ENCODE measurements at places on chromosomes 11 and 22.
A peak's percentile ranks its signal among the peaks of the same experiment; 100 is the strongest.

GRCh38 chr11:65922565-65922964, 3.3 kb downstream of the DRAP1 start:
- no peak for DNase-seq

- no peak for DNase-seq
Observed at GRCh38 chr22:32567544-32567943, 92.9 kb downstream of the FBXO7 start.

GRCh38 chr11:80929031-80929805, 1488.4 kb upstream of the TENM4 start:
- DNase-seq: no peak

DNA sequence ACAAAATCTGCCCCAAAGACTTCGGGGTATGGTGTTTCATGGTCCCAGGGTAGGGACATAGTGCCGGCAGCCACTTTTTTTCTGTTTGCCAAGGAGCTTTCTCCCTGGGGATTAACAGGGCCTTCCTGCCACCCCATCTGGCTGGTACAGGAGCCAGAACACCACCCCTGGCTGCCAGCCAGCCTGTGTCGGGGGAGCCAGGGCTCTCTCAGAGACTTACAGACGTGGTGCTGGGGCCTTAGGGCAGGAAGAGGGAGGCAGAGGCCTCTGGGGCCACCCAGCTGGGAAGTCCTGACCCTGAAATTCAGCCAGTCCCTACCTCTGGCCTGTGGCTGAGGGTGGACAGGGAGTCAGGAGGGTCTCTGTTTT, 52.4 kb upstream of the CDON start:
- DNase-seq: no peak

GRCh38 chr11:81303038-81303664, 1430.5 kb downstream of the FAM181B start:
- no peak for DNase-seq

GRCh38 chr22:46088541-46089311, 61.6 kb upstream of the PPARA start:
- no peak for DNase-seq

DNA sequence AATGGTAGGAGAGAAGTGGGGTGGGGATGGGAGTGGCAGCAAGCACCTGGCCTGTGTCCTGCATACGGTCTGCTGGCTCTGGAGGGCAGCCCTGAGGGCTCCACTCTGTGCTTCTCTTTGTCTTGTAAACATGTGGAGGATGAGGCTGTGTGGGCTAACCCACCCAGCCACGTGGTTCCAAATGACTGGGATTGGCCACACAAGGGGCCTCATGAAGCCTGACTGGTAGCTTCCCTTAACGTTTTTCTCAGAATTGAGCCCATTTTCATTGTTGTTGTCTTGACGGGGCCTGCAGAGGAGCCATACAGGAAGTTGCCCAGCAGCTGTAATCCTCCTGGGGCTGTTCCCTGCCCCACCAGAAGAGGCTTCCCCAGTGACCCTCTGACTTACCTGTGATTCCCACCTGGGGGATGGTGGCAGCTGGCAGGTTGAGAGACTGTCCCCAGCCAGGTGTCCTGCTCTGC, 18.0 kb downstream of the DERL3 start:
- DNase-seq: no peak

GRCh38 chr11:95556342-95557163, 233.0 kb downstream of the FAM76B start:
- DNase-seq: no peak

- DNase-seq: peak; percentile 67
Observed at GRCh38 chr22:25362215-25362882, 142.9 kb downstream of the CRYBB2 start.

GRCh38 chr22:41217553-41218157, 12.5 kb downstream of the L3MBTL2 start:
- DNase-seq: peak; percentile 29

- DNase-seq: no peak
Observed at GRCh38 chr11:112968941-112969713, 7.9 kb downstream of the NCAM1 start.

GRCh38 chr11:114008331-114008730, 33.4 kb downstream of the HTR3A start:
- DNase-seq: no peak

DNA sequence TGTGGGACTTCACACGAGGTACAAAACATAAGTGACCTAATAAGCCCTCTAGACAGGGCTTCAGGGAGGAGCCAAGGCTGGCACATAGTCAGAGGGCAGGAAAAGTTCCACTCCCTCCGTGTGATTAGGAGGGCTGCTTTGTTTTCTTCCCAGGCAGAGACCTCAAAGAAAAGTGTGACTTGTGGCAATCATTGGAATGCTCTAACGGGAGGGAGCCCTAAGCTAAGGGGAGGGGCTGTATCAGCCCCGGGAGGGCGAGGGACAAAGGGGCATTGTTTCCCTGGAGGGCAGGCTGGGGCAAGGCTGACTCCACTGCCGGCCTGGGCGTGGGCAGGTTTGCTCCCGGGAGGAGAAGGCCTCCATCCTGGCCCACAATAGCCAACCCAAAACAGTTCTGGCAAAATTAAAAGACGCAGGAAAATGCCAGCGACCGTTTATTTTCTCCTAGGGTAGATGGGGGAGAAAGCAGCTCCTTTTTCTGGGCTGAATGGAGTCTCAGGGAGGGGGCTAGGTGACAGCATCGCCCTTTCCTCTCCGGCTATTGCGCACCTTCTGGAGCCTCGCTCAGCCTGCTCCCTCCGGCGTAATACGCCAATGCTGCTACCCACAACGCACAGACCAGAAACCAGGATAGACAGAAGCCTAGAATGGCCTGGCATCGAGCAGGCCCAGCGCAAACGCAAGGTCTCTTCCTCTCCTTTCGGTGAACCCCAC, 60.2 kb downstream of the ENDOD1 start:
- DNase-seq: no peak

DNA sequence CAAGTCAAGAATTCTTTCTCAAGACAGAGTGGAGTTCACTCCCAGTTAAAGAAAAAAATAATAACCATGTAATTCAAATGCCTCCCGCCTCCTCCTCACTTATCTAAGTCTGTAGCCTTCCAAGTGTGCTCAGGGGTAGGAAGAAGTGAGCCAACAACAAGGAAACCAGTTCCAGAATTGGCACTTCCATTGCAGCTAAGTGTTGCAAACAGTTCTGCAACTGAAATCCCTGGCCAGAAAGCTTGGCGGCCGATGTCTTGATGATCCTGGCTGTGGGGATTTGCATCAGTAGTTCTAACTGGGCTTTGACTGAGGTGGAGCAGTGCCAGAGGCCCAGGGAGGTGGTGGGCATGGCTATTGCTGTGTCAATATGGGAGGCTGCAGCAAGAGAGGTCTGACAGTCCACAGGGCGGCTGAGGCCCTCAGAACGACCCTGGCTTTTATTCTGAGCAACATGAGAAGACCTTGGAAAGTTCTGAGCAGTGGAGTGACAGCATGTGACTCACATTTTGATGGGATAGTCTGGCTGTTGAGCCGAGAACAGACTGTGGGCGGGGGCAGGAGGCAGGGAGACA, 19.2 kb downstream of the DHCR7 start:
- DNase-seq: no peak

GRCh38 chr11:35897019-35897418, 46.8 kb upstream of the LDLRAD3 start:
- no peak for DNase-seq

GRCh38 chr11:77630157-77630710, 7.4 kb downstream of the CLNS1A start:
- DNase-seq: no peak

DNA sequence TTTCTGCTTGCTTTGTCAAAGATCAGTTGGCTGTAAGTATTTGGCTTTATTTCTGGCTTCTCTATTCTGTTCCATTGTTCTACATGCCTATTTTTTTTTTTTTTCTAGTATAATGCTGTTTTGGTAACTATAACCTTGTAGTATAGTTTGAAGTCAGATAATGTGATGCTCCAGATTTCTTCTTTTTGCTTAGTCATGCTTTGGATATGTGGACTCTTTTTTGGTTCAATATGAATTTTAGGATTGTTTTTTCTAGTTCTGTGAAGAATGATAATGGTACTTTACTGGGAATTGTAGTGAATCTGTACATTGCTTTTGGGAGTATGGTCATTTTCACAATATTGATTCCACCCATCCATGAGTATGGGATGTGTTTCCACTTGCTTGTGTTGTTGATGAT, 37.9 kb upstream of the ARHGAP20 start:
- no peak for DNase-seq

- DNase-seq: no peak
Observed at GRCh38 chr11:692824-693414, 2.1 kb downstream of the DEAF1 start.

GRCh38 chr11:69202511-69203221, 46.9 kb downstream of the SMIM38 start:
- DNase-seq: no peak

DNA sequence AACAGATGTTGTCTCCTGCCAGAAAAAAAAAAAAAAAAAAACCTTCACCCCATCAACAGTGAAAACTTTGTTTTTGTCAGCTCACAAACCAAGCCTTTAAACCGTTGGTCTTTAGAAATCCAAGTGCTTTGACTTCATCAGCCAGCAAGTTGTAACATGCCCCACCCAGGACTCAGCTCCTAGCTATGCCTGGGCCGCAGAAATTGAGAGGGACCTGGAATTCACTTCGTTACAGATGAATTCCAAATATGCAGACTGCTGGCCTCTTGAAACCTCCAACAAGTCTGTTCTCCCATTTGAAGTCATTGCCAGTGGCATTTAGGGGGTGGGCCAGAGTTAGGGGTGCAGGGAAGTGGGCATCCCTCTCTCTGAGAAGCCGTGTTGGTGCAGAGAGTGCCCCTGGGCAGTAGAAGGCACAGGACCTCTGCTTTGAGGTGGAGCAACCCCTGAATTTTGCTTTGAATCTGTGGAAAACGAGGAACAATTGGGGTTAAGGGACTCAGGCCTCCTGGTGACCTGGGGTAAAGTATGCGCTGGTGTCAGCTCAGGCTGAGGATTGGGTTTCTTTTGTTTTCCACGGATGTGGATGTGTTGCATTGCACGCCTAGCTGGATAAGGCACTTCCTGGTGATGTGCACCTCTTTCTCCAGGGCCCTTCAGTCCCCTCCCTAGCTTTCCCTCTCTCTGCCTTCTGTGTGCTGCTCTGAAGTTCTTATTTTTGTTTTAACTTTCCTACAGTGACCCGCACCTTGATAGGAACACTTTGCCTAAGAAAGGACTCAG, 109.5 kb downstream of the DBX1 start:
- no peak for DNase-seq

GRCh38 chr11:1053121-1053901, 16.8 kb upstream of the MUC6 start:
- DNase-seq: no peak

GRCh38 chr22:20647586-20648305, 126.2 kb upstream of the SERPIND1 start:
- no peak for DNase-seq

DNA sequence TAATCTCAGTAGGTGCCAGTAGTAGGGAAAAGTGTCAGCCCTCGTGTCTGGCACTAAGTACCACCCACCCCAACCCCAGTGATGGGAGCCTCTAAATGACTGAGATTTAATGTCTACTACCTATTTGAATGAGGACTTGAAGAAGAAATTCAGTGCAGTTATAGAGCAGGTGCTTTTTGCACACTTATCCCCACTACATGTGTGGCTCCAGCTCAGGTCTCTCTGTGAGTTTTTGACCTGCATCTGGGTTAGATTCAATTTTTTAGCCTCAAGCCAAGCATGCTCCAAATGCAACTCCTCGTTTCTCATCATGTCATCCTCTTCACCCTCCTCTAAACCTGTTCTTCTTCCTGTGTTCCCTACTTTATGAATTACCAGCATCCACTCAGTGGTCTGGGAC, 24.9 kb upstream of the NNMT start:
- DNase-seq: no peak

- no peak for DNase-seq
Observed at GRCh38 chr11:5922749-5923426, 19.2 kb upstream of the OR56A3 start.

DNA sequence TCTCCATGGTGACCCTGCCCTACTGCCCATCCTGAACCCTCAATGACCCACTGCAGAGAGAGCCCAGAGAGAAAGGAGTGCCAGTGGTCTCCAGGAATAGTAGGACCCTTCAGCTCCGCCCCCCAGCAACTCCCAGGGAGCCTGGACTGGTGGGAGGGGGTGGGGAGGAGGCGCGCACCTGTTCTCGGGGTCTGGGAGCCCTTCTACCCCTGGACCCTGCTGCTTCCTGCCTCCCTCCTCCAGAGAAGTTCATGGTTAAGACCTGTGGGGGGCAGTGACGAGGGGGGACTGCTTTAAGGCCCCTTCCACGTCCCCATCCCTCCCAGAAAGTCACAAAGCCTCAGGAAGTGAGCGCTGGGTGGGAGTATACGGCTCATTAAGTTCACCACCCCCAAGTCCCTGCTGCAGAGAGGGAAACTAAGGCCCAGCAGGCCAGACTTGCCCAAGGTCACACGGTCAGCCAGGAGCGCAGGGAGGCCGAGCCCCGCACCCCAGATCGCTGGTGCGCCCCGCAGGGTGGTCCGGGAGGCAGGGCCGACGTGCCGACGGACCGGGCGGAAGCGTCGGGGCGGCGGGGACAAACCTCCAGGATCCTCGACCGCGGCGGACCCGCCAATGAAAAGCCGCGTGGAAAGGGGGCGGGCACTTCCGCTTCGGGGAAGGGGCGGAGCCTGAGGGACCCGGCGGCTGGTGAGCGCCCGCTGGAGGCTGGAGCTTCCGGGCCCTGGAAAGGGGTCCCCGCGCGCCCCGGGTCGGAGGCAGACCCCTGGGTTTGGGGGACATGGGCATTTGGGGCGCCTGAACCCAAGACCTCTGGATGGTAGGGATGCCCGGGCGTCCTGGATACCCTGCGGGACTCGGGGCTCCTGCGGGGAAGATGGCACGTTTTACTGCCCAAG, at the start of the genes NUDT22 and TRPT1:
TSS of gene NUDT22 (plus strand) at position 667 of the 899 bp plus-strand sequence. CDS start 379 bp downstream, outside the sequence.
TSS of gene TRPT1 (minus strand) at position 579 of the 899 bp plus-strand sequence. CDS start at position 253, 326 bp downstream.
- peak; percentile 95 for DNase-seq

DNA sequence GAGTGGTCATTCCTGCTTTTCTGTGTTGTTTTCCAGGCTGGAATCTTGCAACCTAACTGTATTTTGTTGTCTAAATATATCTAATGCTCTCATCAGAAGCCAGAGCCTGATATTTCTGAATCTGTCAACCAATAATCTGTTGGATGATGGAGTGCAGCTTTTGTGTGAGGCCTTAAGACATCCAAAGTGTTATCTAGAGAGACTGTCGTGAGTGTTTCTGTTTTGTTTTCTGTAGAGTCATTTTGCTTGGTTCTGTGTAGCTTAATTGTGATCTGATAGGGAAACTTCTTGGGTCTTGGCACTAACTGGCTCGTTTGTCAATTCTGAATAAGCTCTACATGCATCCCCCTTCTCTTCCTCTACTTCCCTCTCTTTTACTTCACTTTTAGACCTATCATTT, 31.2 kb upstream of the RBMXL2 start:
- no peak for DNase-seq

- no peak for DNase-seq
Observed at GRCh38 chr11:130024361-130024760, 21.7 kb upstream of the PRDM10 start.

GRCh38 chr11:101428918-101429317, 154.9 kb downstream of the TRPC6 start:
- no peak for DNase-seq

- DNase-seq: no peak
Observed at GRCh38 chr11:93623920-93624319, 37.6 kb upstream of the CEP295 start.

DNA sequence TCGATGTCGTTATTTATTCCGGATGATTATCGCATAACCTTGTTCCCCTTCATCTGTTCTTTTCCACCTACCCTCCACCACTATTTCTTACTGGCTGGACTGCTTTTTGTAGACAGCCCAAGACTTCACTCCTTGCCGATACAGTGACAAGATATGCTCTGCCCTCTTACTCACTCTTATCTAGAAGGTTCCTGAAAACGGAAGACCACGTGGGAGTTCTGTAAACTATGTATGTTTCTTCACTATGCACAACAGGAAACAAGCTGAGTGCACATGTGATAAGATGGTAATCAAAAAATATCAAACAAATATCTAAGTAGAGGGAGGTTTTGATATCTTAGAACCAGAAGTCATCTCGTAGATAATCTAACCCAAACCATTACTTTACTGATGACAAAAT, 122.9 kb upstream of the ARHGAP20 start:
- DNase-seq: no peak

All from activated B cell treated with CpG ODN at 0.5 μM for 24 hours (primary cell).